Trophoblast cell (in vitro differentiated cells and primary cell): ENCODE measurements at places on chromosomes 4 and X.

- no peak for DNase-seq
Observed at GRCh38 chrX:76977452-76977851, 469.7 kb upstream of the FGF16 start.

DNA sequence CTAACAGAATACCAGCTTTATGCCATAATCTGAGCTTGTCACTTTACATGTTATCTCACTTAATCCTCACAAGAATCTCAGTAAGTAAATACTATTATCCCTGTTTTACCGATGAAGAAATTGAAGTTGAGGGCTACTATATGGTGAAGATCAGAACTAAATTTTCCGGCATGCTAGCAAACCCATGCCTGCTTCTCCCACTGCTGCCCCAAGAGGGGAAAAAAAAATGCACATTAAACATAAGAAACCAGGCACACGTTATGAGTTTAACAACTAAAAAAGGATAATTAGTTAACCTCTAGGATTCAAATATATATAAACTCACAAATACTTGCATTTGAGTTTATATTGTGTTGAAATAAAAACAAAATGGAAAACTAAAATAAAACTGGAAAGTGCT lies 10.8 kb downstream of the SLC10A7 start:
- DNase-seq: no peak

DNA sequence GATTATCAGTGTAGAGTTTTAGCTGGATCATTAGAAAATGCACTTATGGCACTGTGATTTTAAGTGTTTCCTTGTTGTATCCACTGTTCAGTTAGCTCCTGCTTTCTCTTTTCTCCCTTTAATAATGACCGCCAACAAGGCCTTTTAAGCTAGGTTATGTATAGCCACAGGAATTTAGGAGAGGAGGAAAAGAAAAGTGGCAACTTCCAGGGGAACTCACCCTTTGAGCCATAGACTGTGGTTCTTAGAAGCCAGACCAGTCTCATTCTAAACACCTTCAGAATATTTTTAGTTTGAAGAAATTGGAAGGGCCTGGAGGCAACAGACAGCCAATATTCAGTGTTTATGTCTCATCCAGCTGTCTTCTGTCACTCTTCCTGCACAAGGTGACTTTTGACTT lies 6.1 kb downstream of the FGF2 start:
- no peak for DNase-seq

DNA sequence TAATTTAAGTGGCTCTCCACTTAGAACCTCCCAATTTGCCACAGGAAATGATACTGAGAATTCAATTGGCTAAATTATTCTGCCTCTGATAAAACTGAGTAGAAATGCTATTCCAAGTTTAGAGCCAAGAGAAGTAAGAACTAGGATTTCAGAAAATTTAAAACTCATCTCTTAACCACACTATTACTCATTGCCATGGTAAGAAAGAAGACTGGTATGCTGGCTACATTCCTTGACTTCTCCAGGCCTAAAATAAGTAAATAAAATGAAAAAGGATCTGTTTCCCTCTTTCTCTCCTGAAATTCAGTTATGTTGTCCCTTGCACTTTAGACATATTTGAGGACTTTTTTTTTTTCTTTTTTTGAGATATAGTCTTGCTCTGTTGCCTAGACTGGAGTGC lies 23.3 kb downstream of the ZNF280C start:
- DNase-seq: no peak

GRCh38 chr4:20288846-20289512 lies 37.3 kb downstream of the SLIT2 start:
- DNase-seq: no peak
